ENCODE measurements at places on chromosomes 11 and 22.

DNA sequence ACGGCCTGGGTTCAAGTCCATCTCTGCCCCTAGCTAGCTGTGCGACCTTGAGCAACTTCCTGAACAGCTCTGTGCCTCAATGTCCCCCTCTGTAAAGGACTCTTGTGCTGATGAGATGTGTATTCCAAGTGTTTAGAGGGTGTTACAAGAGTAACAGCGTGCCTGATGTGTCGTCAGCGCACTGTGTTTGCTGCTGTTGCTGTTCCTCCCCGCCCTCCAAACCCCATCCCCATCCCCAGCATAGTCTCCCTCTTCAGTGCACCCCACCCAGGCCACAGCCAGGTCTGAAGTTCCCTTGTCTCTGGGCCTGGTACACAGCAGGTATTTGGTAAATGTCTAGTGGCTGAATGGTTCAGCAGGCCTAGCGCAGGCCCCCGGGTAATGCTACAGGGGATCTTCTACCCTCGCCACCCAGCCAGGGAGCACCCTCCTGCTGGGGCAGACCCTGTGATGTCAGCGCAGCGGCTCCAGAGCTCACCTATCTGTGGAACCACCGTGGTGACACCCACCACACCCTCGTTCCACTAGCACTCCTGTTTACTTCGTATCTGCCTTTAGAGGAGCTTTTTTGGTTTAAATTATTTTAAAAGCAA, 10.3 kb downstream of the CBX7 start:
- no peak for DNase-seq

DNA sequence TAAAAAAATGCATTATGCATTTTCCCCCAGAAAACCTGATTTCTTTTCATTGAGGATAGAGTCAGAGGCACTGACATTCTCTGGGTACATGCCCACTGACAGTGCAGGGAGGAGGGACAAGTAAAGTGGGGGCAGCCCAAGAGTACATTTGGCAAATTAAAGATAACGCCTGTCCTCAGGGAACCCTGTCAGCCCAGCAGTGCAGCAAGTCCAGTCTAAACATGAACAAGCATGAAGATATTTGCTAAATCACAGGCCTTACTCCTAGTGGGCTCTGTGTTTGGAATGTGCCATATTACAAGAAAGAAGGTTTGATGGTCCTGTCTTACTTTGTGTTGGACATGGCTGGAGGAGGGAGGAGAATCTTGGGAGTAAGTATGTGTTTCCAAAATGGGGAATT, 37.9 kb downstream of the AMOTL1 start:
- DNase-seq, result no peak

GRCh38 chr11:60150279-60150678, 32.6 kb downstream of the MS4A6A start:
- DNase-seq, result no peak

DNA sequence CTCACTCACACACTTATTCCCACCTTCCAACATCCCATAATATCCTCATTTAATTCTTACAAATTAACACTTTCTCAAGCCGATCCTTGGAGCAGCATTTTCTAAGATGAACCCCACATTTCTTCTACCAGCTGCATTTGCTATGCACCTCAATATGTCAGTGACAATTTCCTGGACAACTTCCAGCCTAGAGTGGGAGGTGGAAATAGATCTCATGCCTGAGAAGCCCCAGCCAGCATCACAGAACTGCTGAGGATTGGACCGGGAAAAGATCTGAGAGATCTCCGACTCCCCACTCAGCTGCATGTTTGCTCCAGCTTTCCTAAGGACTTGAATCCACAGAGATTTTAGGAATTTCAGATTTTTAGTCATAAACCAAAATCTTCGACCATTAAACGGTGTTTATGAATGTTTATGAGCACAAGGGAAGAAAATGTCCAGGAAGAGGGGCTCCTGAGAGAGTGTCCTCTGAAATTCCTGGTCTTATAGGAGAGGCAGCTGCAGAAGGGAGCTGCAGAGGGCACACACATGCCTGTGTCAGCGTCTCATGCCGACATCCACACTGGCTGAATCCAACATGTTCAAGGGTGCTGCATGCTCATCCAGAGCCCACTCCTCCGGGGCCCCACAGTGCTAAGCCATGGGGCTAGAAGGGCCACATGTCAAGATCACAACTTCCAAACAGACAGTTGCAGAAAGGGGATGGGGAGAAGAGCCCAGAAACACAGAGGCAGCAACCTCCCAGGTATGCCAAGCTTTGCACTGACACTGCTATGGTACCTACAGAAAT, 68.6 kb downstream of the MICAL3 start:
- no peak for DNase-seq

DNA sequence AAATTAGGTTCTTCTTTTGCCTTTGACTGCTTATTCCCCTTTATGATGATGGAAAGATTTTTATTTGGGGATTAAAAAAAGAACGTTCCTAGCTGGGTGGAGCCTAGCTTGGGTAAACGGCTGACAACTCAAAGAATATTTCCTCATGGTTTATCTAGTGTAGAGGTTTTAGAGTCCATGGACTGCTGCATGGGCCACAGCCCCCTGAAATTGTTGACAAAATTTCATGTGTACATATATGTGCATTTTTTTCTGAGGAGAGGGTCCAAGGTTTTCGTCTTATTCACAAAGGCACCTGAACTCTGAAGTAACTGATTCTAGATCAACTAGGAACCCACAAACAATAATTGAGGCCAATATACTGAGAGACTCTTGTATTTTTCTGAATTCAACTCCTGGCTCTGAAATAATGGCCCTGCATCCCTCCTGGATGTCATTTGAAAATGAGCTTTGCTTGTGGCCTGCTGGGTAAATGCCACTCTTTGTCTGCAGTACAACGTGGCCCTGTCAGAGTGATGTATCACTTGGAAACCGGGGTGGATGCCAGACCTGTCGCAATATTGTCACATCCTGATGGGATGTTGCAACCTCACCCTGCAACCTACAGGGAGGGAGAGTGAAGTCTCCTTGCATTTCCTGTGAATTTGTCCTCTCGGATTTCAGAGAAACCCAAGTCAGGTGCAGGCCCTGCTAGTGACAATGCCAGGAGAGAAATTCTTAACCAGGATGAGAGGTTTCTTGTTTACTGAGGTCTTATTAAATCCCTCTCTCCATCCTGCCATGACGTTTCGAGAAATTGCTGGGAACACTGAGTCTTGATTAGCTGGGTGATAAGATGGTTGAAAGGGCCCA, 33.8 kb downstream of the EHF start:
- no peak for DNase-seq

- no peak for DNase-seq
Measured at GRCh38 chr11:15412054-15412453, 297.3 kb downstream of the INSC start.

DNA sequence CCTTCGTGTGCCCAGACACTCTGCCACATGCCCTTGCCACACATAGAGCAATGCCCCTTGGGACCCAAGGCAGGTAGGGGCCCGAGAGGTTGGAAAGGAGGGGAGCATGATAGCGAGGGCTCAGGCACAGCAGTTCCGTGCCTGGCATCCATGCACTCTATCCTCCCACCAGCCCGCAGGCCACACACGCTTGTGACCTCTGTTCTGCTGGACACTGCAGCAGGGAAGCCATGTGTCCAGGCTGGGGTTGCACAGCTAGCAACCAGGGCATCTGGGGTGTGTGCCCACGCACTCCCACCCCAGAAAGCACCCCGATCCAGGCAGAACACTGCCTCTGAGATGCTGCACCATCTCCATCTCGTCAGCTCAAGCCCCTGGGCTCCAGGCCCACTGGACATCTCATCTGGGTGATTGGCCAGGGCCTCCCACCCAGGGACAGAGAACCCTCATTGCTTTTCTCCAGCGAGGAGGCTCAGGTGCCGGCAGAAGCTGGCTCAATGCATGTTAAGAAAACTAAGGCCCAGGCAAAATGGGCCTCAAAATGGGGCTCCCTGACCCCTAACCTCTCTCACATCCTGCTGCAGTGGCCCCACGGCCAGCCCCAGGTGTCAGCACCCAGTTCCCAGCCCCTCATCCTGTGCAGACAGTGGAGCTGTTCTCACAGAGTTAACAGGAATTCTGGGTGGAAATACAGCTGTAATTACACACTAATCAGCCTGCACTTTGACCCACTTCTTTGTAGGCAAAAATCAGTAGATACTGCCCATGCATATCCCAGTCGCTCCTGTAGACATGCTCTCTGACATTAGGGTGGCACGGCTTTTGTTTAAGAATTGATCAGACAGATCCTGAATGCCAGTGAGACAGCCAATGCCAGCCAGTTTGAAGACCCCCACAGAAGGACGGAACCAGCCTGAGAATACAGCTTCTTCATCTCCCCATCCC, 173.9 kb upstream of the B3GAT1 start:
- no peak for DNase-seq

GRCh38 chr22:48407256-48407955, 1420.3 kb downstream of the BRD1 start:
- no peak for DNase-seq

GRCh38 chr11:12420040-12420439, 42.7 kb downstream of the PARVA start:
- DNase-seq, result no peak

DNA sequence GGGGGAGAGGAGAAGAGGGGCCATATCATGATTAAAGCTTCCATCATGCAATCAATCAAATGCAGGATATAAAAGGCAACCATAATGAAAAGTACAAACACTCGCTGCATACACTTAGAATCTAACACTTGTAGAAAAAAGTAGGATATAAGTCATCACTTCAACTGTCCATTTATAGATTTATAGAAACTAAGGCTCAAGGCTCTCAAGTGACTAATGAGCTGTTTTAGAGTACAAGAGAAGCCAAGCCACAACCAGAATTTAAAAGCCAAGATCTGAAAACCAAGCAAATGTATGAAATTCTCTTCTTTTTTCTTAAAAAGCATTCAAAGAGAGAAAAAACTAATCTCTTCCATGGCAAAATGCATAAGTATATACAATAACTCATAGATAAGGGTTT, 160.2 kb upstream of the BLID start:
- DNase-seq, result no peak

Data from GM18507 (cell line).